ENCODE measurements at places on chromosomes 7 and 10. TPM values are rescaled to one million over a fixed set of nuclear protein-coding genes. Genes with fewer than 3 reads are reported as not detected.

Gene TAS2R3
- 0.74 TPM for total RNA-seq

Gene BLVRA
- total RNA-seq, result 22.8 TPM

Gene BAIAP2L1
- total RNA-seq, result 1.4 TPM

Gene NMT2
- 40.6 TPM for total RNA-seq

Gene TMEM270
- total RNA-seq, result not detected

Gene HMX2
- not detected for total RNA-seq

Gene GHRHR
- total RNA-seq, result not detected

Gene CDNF
- total RNA-seq, result 0.56 TPM

Gene PNLIP
- not detected for total RNA-seq

Gene CARD11
- total RNA-seq, result 1.1 TPM

Gene NACAD
- total RNA-seq, result 1.9 TPM

GRCh38 chr7:92417913-92418312 lies 29.4 kb upstream of the GATAD1 start:
- DNase-seq, result no peak

DNA sequence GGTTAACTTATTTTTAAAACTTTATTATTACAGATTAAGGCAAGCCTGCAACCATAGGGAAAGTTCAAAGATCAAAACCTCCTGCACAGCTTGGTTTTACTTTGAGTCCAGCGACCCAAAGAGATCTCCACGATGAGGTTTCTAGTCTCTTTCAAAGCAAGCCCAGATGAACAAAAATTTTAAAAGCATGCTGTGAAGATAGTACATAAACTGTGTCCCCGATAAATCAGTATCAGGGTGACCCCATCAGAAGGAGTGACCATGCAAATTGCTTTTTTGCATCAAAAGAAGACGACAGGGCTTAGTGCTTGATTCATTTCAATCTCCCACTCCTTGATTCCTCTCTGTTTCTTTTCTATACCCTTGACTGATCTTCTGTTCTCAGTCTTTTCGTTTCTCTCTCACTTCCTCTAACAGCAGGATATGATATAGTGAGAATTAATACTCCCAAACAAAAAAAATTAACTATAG lies 16.0 kb upstream of the DNTT start:
- no peak for DNase-seq

DNA sequence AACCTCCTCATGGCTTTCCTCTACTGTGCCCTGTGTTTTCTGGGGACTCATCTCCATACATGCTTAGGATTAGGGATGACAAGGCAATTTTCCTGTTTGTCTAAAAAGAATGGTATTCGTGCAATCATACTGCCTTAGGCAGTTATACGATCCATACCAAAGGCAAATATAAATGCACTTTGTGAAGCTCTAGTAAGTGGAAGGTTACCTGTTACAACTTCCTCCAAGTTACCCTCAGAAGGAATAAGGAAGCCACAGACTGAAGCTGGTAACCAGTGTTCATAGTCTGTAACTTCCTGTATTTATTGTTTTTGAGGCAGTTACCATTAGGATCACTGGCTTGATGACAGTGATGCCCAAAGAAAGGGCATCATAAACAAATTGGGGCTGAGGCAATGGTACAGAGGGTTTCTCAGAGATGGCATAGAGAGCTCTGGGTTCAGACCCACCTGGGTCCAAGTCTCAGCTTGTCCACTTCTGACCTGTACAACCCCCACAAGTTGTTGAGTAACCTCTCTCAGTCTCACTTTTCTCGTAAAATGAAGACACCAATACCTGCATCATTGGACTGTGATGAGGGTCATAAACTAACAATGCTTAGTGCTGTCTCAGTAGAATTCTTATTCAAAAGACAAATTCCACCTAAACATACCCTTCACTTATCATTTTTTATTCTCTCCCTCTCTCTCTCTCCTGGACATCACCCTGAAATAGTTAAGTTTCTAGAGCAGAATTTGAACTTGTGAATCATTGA lies 138.2 kb downstream of the ELMO1 start:
- DNase-seq, result no peak

DNA sequence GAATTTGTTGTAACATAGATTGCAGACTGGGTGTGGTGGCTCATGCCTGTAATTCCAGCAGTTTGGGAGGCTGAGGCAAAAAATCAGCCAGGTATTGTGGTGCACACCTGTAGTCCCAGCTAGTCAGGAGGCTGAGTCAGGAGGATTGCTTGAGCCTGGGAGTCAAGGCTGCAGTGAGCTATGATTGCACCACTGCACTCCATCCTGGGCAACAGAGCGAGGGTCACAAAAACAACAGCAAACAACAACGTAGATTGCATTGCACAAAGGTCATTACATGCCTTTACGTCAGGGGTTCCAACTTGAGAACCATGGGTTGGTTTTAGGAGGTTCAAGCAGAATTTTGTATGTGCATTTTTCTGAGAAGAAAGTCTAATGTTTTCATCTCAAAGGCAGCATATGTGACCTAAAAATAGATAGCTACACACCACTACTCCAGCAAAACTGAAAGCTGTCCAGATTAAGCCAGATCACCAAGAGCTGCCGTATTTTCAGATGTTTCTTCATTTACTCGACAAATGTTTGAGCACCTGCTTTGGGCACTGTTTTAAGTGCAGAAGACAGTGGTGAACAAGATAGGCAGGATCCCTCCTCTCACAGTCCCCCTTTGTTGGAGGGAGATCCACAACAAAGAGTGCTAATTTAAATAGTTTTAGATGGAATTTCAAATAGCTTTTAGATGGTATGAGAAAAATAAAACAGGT lies 28.3 kb upstream of the CYP26C1 start:
- DNase-seq, result no peak

GRCh38 chr7:36747280-36748016 lies 23.2 kb upstream of the AOAH start:
- no peak for DNase-seq

DNA sequence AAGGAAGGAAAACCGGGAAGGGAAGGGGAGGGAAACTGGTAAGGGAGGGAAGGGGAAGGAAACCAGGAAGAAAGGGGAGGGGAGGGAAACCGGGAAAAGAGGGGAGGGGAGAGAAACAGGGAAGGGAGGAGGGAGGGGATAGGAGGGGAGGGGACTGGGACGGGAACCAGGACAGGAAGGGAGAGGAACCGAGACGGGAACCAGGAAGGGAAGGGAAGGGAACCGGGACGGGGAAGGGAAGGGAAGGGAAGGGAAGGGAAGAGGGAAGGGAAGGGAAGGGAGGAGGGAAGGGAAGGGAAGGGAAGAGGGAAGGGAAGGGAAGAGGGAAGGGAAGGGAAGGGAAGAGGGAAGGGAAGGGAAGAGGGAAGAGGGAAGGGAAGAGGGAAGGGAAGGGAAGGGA lies 13.6 kb downstream of the C10orf67 start:
- no peak for DNase-seq

GRCh38 chr10:81405399-81405798 lies 469.6 kb upstream of the NRG3 start:
- DNase-seq, result no peak

- DNase-seq, result no peak
These were observed 204.8 kb downstream of the BMPER start for GRCh38 chr7:34109936-34110780.

DNA sequence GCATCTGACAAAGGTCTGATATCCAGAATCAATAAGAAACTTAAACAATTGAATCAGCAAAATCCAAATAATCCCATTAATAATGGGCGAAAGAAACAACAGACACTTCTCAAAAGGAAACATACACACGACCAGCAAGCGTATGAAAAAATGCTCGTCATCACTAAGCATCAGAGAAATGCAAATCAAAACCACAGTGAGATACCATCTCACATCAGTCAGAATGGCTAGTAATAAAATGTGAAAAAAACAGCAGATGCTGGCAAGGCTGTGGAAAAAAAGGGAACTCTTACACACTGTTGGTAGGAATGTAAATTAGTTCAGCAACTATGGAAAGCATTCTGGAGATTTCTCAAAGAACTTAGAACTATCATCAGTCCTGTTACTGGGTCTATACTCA lies 496.7 kb downstream of the SH2D4B start:
- no peak for DNase-seq

- DNase-seq, result peak; percentile 92
These were observed at the start of gene DKK1 for GRCh38 chr10:52313933-52314821. Gene DKK1, plus strand, starts transcription at chr10:52314281. Its CDS starts 154 bp downstream, at chr10:52314435.

GRCh38 chr10:65765006-65765541 lies 1160.8 kb upstream of the LRRTM3 start:
- no peak for DNase-seq

DNA sequence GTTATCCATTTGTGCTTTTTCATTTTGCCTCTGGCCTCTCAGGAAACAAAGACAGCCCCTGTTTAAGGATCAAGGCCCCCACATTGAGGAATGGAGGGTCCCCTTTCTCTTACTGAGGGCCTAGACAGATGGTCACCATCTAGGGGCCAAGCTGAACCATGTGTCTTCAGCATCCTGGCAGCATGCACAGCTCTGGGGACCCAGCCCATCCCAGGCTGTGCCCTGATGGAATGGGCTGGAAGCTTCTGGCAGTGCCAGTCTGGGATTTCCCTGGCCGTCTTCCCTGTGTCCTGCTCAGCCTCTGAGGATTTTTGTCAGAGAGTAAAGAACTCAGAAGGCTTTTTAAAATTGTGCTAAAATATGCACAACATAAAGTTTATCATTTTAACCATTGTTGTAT lies 116.8 kb downstream of the ITIH5 start:
- no peak for DNase-seq

DNA sequence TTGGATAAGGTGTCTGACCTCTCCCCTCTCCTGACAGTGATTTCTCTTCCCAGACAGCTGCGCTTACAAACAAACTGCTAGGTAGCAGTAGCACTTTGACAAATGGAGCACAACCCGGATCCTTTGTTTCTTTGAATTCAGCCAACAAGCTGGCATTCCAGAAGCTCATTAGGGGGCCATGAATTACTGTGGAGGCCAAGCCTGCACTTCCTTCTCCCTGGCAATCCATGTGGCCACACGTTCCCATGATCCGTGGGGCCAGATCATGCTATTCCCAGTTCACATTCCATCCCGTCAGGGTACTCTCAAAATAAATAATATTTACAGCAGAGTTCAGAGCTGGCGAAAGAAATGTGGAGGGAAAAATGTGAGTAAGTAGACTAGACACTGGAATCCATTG lies 172.4 kb downstream of the PRPF18 start:
- DNase-seq, result no peak

GRCh38 chr10:78339251-78339650 lies 305.6 kb downstream of the RPS24 start:
- DNase-seq, result no peak

DNA sequence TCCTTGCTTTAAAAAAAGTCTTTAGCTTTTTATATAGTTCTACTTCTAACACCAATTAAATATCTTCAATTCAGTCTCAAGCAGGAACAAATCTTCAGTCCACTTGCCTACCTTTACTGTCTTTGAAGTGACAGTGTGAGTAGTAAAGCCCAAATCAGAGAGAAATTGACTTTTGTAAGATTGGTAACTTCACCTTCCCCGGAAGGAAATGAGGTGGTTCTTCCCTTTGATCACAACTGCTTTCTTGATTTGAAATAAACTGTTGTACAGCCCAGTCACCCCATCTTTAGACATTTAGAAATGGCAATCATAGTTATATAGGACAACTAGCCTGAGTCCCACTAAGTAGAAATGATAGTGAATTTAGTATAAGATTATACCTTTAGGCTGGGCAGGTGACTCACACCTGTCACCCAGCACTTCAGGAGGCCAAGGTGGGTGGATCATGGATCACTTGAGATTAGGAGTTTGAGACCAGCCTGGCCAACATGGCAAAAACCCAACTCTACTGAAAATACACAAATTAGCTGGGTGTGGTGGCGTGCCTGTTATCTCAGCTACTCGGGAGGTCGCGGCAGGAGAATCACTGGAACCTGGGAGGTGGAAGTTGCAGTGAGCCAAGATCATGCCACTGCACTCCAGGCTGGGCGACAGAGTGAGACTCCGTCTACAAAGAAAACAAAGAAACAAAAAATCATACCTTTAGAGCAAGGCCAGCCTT lies 4.7 kb downstream of the FAS start:
- DNase-seq, result no peak

DNA sequence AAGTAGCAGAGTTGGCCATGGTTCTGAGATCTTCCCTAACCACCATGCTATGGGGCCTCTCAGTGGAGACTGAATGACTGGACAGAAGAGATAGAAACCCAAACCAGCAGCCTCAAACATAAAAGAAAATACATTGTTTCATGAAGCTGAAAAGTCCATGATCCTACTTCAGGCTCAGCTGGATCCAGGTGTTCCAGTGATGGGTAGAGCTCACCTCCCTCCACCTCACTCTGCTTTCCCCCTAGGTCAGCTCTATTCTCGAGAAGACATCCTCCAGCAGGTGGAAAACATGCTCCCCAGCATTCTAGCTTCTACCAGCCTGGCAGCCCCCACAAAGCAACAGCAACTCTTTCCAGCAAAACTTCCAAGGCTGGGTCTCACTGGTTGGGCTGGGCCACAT lies 132.1 kb downstream of the OAT start:
- no peak for DNase-seq

GRCh38 chr7:134943785-134944400 lies 42.4 kb upstream of the AGBL3 start:
- DNase-seq, result peak; percentile 69

- no peak for DNase-seq
These were observed 205.5 kb upstream of the KLF14 start for GRCh38 chr7:130939321-130940095.

Data from dermis blood vessel endothelial cell (primary cell).